Adrenal gland (tissue), 19 donors: ENCODE measurements at places on chromosomes 11 and 22. TPM values are rescaled to one million over a fixed set of nuclear protein-coding genes. Genes with fewer than 3 reads are reported as not detected.

OR2D2 gene
- polyA plus RNA-seq = not detected

FAM181B gene
- polyA plus RNA-seq = 0.42 TPM

KCTD14 gene
- 19.6 TPM for polyA plus RNA-seq

ZP1 gene
- 0.48 TPM for polyA plus RNA-seq

VWCE gene
- 5.8 TPM for polyA plus RNA-seq

C11orf91 gene
- 0.27 TPM for polyA plus RNA-seq

ASRGL1 gene
- polyA plus RNA-seq = 3.6 TPM

MMP27 gene
- polyA plus RNA-seq = not detected

OR51E1 gene
- not detected for polyA plus RNA-seq

TIMP3 gene
- 78.0 TPM for polyA plus RNA-seq
